ENCODE measurements at places on chromosomes 7 and 10.

DNA sequence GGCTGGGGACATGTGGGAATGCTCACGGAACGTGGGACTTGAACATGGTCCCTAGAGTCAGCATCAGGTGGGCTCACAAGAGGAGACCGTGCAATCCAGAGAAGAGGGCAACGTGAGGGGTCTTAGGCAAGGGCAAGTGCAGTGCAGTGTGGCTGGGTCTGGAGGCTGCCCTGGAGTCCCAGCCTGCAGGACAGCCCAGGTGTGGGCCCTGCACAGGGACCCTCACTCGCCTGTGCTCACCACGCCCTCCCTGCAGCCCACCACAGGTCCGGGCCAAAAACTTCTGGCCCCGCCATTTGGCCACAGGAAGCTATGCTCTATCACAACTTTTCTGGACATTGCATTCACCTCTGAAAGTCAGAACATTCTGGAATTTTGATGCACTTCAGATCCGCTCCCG is 133.5 kb downstream of the PAXIP1 start:
- no peak for DNase-seq

DNA sequence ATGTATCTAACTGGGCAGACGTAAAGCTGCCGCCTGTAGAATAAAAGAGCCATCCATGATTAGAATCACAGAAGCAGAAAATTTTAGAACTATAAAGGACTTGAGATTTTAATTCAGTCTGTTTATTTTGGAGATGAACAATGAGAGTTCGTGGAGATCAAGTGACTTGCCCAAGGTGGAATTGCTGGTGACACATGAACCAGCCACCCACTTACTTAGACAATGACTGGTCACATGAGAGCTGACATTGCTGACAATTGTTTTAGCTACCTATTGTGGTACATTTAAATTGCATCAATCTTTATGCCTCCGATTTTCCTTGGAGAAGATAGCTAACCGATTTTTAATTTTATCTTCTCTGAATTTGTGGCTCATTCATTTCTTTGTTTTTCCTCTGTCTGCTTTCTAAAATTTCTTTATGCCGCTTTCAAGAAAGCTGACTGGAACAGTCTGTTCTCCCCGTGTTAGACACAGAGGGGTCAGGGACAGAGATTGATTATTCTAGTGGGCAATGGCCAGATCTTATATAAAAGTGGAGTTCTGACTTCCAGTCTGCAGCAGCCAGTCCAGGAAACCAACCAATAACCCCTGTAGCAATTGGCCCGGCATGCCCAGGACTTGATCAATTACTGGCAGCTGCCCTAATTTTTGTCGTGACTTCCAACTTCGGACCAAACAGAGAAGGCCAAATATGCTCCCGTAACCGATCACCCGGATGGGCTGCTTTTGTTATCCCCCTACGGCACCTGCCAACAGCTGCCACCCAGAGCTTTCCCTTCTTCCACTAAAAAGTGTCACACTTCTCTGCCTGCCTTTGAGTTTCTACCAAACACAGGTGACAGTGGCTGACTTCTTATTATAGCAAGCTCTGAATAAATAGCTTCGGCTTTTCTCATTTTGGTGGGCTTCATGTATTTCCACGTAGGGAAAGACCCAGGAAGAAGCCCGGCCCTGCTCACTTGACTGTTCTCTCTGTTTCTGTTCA is 241.6 kb downstream of the CAMK1D start:
- no peak for DNase-seq

GRCh38 chr7:50620433-50620832 is 55.2 kb upstream of the DDC start:
- no peak for DNase-seq

- DNase-seq, result no peak
These were observed 473.3 kb upstream of the NRP1 start for GRCh38 chr10:33807531-33808359.

GRCh38 chr10:65720901-65721300 is 1204.9 kb upstream of the LRRTM3 start:
- no peak for DNase-seq

GRCh38 chr10:71690094-71690720 is 29.4 kb downstream of the C10orf105 start:
- no peak for DNase-seq

DNA sequence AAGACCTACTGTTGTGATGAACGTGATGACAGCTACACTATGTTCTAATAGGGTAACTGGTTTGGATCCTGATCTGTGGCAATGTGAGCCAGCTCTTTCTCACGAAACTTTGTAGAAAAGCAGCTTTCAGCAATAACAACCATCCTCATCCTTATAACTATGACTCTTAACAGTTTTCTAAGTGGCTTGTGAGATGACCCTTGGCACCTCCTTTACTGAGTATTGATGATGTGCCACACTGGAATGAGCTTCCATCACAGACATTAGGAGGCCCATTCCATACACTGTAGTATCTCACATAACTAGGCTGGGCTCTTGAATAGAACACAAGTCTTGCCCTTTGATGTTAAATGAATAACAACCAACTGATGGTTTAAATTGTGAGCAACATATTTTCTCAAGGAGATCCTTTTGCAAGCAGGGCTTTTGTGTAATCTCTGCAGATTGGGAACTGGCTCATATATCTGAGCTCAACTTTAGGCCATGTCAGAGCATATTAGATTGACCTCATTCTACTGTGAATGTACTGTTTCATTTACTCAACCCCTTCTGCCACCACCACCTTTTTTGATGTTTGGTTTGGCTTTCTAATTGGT is 46.4 kb downstream of the MYPN start:
- DNase-seq, result peak; percentile 22

GRCh38 chr10:71262817-71263216 is 50.4 kb downstream of the UNC5B start:
- DNase-seq, result no peak

DNA sequence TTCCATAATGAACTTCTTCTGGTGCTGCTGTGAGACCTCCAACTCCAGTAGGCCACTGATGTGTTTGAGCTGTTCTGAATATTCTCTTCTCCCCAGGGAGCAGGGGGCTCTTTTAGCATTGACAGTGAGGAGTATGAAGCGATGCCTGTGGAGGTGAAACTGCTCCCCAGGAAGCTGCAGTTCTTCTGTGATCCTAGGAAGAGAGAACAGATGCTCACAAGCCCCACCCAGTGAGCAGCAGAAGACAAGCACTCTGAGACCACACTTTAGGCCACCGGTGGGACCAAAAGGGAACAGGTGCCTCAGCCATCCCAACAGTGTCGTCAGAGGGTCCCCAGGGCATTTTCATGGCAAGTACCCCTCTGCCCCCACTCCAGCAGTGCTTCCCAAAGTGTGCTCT is 49.3 kb downstream of the DENND11 start:
- no peak for DNase-seq

DNA sequence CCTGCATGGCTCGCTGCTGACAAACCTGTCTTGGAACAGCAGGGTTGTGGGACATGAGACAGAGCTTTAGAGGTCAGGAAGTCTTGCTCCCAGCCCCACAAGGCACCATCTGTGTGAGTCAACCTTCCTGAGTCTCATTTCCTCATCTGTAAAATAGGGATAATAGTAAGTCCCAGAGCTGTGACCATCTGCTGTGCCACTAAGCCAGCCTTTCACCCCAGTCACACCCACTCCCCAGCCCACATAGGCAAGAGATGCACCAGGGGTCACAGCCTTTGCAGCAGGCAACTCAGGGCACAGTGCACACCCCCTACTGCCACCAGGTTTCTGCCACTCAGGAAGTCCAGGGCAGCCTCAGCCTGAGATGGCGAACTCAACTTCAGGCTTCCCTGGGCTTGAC is 29.4 kb upstream of the CDH23 start:
- DNase-seq, result no peak

DNA sequence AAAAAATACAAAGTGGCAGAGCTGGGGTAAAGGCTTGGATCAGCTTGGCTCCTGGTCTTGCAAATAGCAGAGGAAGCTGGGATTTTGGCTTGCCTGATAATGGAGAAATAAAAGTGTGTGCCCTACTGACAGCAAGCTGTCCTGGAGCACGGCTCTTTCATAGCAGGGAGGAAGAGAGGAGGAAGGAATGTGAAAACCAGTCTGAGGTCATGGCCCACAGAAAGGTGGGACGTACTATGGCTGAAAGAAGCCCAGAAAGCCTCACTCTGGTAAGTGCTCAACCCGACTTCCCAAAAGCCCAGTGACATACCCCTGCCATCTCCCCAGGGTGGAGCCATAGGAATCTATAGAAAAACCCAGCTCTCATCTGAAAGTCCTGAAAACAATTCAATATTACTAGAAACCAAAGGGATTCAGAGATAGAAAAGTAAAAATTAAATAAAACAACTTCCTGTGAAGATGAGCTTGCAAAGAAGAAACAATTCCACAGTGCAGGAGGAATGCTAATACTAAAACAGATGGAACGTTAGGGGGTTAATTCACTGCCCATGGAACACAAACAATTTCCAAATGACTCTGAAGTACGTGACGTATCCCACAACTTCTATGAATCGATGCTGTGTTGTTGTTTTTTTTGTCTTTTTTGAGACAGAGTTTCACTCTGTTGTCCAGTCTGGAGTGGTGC is 246.7 kb upstream of the PTN start:
- DNase-seq, result no peak

DNA sequence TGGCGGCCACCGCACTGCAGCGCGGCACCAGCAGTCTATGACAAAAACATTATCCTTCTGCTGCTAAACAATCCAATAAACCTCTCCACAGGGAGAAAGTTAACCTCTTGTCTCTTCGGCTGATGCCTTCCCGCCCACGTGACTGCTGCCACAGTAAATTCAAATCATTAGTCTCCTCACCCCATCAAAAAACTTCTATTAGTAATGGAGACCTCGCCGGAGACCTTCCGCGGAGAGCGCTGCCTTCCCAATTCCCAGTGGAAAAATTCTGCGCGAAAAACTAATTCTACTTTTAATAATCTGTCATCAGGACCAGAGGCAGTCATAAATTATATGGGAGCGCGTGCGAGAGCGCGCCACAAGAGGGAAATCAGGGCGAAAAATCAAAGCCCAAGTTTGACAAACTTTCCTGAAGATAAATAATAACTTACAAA is 90.0 kb upstream of the PAX2 start:
- DNase-seq, result peak; percentile 1

GRCh38 chr10:61385231-61386001 is 67.8 kb downstream of the TMEM26 start:
- DNase-seq, result no peak

DNA sequence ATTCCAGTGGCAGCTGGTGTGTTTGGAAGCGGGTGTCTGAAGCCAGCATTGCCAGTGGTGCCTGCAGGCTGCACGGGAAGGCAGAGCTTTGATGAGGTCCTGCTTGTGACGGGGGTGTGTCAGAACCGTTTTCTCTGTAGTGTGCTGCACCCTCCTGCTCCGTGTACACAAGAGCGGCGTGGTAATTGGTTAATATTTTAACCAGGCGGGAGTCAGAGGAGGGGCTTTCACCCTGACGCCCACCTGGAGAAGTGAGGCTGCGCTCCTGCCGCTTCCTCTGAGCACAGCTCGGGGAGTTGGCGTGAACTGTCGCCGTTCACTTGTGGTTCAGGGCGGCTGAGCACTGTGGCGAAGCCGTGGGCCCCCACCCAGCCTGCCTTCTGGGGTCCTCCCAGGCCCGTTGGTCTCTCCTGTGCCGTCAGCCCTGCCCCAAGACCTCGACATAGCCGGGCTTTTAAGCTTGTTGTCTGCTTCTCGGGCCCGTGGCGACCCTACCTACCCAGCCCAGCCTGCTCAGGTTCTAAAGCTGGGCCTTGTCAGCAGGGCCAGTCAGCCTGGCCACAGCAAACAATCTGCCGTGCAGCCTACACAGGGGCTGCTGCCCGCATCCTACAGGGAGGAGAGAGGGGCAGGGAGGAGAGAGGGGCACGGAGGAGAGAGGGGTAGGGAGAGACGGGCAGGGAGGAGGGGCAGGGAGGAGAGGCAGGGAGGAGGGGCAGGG is 11.6 kb downstream of the NKX6-2 start:
- peak; percentile 27 for DNase-seq

GRCh38 chr7:76133164-76133775 is 68.4 kb upstream of the SRRM3 start:
- DNase-seq, result no peak

DNA sequence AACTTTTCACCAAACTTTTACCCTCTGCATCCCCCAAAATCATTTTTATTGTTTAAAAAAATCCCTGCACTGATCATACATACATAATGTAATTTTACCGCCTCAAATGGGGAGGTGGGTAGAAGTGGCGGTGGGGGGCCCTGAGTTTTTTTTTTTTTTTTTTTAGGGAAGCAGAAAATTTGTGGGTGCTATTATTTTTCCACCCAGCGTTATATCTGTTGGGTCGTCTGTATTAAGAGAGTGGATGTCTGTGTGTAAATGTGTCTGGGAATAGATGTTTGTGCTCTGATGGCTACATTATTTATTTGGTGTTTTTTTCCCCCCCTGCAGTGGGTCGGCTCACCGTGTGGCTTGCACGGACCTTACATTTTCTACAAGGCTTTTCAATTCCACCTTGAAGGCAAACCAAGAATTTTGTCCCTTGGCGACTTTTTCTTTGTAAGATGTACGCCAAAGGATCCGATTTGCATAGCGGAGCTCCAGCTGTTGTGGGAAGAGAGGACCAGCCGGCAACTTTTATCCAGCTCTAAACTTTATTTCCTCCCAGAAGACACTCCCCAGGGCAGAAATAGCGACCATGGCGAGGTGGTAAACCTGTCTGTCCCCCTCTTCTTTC is 438 bp downstream of the ARID5B start:
- DNase-seq, result no peak

DNA sequence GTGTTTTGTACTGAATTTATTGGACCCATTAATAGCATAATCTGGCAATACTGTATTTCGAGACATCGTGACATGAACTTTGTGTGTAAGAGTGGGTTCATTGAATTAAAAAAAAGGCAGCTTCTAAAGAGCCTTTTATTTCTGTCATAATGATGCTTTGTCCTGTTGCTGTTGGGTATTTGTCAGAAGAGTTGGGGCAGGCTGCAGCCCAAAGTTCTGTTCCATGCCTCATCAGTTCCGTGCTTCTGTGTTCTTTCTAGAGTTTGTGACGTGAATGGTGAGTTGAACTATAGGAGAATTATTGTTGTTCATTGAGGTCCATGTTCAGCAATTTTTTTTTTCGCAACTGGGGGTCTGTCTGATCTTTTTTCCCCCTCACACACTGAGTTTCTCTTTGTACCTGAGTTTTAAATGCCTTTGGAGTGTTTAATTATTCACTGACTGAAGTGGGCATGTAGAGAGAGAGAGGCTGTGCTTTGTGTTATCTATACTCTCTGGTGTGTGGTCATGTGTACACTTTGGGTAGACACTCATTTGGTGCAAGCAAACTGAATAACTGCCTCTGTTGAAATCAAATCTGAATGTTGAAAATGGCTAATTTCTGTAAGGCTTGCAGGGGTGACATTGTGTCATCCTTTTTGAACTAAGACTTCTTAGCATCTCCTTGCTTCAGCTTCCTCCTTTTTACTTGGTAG is 69.8 kb downstream of the ADD3 start:
- no peak for DNase-seq

GRCh38 chr10:72318418-72319262 is 36.1 kb downstream of the DNAJB12 start:
- no peak for DNase-seq

Data from fibroblast of skin of abdomen (primary cell).